ENCODE measurements at places on chromosomes 4 and X.

DNA sequence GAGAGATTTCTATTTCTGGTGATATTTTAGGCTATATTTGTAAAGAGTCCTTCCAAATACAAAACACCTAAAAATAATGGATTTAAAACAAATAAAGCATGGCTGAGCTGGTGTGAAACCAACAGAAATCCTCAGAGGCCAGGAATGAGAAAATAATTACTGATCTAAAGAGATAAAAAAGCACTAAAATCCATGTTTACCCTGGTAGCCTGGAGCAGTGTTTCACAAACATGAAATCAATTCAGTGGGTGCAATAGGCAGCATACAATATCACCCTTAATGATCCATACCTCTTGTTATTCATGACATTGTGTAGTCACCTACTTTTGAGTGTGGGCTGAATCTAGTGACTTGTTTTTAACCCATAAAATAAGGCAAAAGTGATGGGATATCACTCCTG, 14.6 kb downstream of the PFKFB1 start:
- DNase-seq: no peak

DNA sequence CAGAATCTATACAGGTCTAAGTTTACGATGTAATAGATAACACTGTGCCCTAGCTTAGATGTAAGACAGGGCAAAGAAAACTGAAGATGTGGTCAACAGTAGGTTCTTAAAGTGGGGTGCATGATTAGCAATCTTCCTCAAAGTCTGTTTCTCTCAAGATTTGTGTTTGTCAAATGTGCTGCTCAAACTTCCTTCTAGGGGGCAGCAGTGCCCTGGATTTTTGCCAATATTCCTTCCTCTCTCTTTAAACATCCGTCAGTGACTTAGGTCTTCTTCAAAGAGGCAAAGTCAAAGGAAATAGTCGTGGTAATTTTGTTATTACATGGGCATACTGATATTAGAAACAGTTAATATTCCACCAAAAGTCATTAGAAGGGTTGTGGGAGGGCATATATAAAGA, 4.2 kb upstream of the PDHA2 start:
- no peak for DNase-seq

- DNase-seq: no peak
Measured at GRCh38 chr4:156775813-156776212, 195.8 kb downstream of the PDGFC start.

DNA sequence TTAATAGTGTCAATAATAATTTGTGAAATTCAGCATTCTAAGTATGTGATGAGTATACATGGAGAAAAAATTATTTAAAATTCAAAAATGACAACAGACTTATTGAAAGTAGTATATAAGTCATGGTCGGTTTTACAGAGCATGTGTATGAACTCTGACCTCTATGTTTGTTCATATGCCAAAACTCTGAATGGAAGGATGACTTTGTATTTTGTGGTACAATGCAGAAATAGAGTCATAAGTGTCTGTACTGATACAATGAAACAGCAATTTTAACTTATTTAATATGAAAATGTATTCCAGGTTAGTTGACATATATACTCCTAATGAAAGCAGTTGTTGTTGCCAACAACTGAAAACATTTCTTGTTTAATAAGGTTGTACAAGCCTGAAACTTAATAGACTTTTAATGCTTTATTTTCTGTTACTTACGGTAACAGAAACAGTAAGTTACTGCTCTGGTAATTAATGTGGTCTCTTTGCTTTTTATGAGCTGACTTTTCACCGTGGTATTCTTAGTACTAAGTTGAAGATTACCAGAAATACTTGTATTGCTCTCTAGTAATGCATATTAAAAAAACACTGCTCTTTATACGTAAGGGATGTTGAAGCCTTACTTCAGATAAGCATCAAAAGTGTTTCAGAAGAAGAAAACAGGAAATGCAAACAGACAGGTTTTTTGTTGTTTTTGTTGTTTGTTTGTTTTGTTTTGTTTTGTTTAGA, 1.9 kb downstream of the UBE2K start:
- DNase-seq: no peak

DNA sequence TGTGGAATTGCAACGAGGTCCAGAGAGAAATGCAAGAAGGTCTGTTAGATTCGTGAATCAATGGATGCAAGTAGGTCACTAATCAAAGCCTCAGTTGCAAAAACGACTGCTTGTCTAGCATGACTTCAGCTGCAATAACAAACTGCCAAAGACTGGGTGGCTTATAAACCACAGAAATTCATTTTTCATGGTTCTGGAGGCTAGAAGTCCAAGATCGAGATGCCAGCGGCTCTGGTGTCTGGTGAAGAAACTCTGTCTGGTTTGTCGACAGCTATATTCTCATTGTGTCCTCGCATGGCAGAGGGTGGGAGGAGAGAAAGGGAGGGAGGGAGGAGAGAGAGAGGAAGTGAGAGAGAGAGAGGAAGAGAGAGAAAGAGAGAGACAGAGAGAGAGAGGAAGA, 114.7 kb downstream of the MXRA5 start:
- DNase-seq: no peak

DNA sequence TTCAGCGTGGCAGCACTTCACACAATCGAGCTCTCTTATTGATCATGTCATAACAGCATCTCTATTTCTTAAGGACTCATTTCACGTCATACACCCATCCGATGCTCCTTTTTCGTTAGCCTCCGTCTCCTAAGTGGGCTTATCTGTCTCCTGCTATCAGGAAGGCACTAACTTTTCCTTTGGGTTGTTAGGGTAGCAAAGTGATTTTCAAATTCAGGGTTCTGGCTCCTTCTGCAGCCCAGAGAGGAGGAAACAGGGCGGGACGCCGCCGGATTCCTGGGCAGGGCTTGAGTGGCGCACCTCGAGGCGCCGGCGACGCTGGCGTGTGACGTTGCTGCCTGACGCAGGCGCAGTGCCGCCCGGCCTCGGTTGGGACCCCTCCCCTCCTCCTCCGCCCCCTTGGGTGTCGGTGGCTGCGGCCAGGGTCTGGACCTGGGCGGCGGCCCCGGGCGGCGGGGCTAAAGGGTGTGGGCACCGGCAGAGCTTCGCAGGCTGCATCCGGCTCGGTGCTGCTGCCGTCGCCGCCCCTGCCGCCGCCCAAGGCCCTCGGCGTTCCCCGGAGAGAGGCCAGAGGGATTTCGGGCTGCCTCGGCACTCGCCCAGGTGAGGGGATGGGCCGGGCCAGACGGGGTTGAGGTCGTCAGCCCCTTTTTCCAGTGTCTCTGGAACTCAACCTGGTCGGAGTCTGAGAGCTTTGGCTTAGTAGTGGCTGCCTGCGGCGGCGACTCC, at the start of gene BLTP1:
BLTP1 (plus strand) TSS at position 350 of the 729 bp plus-strand sequence. CDS start 18,317 bp downstream, outside the sequence.
- DNase-seq: no peak

DNA sequence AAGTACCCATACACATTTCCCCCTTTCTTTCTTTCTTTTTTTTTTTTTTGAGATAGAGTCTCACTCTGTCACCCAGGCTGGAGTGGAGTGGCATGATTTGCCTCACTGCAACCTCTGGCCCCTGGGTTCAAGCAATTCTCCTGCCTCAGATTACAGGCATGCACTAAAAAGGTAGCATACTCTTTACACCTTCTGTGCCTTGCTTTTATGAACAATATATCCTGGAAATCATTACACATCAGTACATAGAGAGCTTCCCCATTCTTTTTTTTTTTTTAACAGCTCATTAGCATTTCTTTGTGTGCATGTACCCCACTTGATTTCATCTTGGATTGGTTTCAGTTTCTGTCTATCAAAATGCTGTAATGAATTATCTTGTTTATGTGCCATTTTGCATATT, 18.6 kb upstream of the HSD17B10 start:
- DNase-seq: no peak

DNA sequence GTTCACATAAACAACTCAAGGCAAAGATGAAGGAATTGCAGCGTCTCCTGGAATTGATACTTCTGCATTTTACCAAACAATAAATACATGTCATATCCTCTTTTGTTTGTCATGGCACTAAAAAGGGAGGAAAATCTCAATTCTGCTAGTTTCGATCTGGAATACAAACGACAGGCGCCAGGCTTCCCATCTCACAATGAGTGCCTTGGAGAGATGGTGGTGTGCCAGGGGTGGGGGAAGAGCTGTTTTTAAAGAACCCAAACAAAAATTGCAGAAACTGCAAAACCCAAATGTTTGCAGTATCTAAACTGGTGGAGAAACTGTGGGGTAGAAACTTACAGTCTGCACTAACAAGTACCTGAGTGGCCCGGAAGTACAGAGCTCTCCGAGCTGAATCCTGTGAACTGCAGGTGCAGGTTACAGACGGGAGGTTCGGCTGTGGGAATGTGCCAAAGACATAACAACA, 53.0 kb upstream of the KLF3 start:
- DNase-seq: no peak

- DNase-seq: no peak
Measured at GRCh38 chr4:174420316-174420715, 102.0 kb downstream of the HPGD start.

DNA sequence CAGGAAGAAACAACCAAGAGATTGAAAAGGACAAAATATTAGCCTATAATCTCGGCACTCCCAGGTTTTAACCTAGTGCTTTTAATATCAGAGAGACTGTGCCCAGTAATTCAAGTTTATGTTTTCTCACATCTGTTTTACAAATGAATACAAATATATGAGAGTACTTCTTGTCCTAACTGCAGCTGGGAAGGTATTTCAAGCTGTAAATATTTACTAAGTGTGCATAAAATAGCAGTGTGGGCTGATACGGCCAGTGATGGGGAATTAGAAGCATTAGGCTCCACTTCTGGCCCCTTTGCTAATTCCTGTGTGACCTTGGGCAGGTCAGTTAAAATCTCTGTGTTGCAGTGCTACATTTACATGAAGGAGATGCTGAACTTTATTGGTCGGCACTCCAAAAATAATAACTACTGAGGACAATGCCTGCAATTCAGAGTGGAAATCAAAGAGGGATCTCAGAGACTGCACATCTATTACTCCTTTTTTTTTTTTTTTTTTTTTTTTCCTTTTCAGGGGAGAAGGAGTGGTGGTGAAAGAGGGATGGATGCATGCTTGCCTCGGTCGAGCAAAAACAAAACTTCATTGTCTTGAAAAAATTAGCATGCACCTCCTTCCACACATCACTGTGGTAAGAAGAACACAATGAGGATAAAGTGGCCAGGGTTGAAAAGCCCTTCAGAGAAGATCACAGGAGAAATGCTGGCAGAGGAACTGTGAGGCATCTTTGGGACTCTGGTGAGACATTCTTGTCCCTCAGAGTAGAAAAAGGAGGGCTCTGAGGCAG, 44.6 kb upstream of the LNX1 start:
- no peak for DNase-seq

DNA sequence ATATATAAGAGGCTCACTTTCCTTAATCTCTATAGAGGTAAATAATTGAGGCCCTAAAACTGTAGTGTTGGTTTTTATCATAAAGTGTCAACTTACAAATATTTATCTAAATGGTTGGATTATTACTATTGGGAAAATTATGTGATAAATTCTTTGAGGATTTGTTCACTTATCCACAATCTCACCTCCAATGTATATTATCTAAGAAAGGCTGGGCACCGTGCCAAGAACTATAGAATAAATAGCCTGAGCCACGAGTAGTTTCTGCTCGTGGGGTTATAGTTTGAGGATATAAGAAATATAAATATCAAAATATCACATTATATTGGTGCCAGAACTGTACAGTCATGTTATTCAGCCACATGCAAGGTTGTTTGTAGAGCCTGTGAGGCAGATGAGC, 177.9 kb downstream of the VEGFC start:
- DNase-seq: no peak

DNA sequence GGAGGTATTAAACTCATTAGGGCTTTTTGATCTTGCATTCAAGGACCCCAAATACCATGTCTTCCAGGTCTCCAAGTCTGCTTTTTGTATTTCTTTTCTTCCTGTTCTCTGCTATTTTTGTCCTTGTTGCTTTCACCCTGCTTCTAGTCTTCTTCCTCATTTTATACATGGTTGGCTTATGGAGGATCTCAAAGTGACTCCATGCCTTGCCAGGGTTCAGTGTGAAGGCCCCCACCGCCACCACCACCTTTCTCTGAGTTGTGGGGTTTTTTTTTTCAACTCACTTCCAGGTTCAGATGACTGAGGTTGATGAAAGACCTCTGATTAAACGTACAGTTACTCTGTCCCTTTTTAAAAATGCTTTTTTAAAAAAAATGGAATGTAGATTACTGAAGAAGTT, 96.3 kb downstream of the MAML3 start:
- no peak for DNase-seq

- DNase-seq: no peak
Measured at GRCh38 chr4:95510145-95510544, 38.6 kb downstream of the UNC5C start.

- no peak for DNase-seq
Measured at GRCh38 chrX:103488332-103488731, 31.0 kb downstream of the RAB40A start.

- DNase-seq: no peak
Measured at GRCh38 chr4:184153781-184154180, 63.9 kb downstream of the ENPP6 start.

- DNase-seq: no peak
Measured at GRCh38 chrX:40055495-40055894, 42.3 kb downstream of the BCOR start.

- no peak for DNase-seq
Measured at GRCh38 chrX:64427281-64427680, 32.0 kb upstream of the MTMR8 start.

DNA sequence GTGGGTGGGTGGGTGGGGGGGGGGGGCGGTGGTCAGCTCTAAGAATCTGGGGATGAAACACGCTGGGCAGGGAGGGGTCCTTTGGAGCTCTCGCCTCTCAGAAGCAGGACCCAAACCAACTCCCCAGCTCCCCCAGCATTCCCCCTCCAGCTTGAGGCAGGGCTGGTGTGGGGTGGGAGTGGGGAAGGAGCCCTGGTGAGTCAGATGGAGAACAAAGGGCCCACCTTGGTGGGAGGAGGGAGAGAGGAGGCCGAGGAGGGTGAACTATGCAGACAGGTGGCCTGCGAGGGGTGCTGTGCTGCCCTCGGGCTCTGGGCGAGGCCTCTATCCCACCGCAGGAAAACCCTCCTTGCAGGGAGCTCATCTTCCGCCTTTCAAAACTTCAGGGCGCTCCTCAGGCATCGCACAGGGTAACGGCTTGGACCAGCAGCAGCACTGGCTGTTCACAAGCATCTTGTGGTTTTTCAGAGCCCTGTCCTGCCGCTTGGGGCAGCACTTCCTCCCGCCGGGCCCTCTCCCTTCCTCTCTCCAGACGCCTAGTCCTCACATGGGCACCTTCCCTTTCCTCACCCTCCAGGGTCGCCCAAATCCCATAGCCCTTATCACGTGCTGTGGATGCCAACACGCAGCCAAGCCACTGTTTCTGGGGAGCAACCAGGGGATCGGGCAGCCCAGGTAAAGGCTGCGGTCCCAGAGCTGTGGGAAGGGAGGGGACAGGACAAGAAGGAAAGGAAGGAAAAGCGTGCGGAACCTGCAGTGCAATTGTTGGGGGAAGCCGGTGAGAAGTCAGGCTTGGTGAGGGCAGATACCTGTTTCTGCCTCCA, 34.0 kb upstream of the GRPEL1 start:
- DNase-seq: no peak

GRCh38 chr4:154503598-154503997, 12.0 kb upstream of the DCHS2 start:
- no peak for DNase-seq

DNA sequence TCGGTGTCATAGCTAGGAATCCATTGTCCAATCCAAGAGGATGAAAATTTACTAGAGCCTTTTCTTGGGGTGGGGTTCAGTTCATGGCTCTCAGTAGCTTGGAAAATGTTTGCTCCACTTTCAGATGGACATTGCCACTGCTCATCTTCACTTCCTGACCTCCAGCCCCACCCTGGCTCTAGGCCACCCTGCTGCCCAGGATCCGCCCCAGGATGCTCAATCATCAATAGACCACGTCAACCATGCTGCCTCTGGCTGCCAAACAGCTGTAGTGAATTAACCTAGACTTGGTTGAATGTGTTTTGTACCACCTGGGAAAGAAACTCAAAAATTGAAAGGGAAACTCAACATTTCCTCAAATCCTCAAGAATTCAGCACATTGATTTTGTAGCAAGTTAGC, 37.2 kb upstream of the HSD17B10 start:
- DNase-seq: no peak

Data from AG04449 (cell line).